ENCODE measurements at places on chromosomes 3 and 15. TPM values are rescaled to one million over a fixed set of nuclear protein-coding genes. Genes with fewer than 3 reads are reported as not detected.
A peak's percentile ranks its signal among the peaks of the same experiment; 100 is the strongest.

DNA sequence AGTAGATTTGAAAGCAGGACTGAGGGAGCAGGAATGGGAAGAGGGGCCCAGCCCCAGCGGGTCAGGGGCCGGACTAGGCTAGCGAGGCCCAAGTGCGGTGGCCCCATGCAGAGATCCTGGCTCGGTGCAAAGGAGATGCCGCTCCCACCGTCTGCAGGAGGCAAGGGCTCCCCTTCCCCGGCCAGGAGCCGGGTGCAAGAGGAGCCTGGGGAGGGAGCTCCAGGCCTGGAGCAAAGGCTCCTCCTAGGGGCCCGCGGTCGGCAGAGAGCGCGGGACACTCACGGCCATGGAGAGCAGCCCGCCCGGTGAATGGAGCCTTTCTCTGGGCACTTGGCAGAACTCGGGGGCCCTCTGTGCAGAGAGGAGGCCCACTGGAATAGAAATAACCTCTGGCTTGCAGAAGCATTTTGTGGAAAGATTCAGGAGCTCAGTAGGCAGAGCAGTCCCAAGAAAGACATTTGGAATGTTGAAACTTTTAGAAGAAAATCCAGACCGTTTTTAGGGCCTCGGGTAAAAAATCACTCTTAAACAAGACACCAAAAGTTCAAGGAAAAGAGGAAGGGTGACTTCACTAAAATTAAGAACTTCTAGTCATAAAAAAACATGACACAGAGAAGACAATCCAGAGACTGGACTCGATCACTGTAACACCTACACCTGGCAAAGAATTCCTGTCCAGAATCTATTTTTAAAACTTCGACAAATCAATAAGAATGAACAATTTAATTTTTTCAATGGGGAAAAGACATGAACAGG, 43.0 kb upstream of the USP3 start:
- DNase-seq = peak; percentile 21

DNA sequence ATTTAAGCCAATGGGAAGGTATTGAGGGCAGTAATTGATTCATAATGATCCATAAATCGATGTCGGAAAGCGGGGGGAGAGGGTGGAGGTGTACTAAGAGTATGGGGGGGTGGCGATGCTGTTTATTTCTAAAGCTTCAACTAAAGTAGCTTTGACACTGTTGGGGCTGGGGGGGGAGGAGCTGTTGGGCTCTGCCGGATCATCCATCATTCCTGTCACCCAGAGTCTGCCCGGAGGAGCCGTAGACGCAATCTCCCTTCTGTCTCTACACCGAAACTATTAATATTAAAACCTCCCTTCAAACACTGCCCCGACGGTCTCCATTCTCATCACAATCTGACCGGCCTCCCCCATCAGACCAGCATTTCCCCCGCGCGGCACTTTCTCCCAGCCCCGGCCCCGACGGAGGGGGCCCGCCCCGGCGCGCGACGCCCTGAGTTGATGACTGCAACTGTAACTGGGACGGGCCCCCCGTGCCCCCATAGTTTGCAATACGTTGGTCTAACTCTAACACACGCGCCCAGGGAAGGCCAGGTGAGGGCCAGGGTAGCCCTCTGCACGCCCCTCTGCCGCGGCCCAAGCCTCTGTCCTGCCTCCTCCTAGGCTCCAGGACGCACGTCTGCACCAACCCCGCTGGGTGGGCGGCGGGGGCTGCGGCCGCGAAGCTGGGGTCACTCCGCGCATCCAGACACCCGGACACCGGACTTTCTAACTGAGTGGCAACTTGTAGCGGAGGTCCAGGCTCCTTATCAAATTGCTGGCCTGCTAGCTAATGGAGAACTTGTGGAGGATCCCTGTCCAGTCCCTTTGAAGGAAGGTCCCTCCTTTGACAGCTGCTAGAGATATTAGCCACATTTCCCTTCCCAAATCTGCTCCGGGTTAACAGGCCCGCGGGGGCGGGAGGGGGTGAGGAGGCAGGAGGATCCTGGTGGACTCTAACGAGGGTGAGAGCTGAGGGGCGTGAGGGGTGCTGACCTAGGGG, 212.0 kb downstream of the MEIS2 start:
- no peak for DNase-seq

DNA sequence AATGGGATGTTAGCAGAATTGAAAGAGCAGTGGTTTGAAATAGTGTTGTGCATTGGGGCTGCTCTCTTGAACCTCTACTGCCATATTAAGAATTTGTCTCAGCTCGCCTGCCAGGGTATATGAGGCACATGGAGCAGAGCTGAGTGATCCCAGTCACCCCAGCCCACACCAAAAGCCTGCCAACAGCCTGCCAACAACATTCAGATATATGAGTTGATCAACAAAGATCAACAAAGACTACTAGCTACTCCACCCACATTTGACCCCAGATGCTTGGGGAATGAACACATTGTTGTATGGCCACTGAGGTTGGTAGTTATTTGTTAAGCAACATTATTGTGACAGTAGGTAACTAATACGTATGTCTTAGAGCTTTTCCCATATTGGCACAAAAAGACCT, 570.9 kb upstream of the IL12A start:
- no peak for DNase-seq

The KLF15 gene
- total RNA-seq = 8.7 TPM

Measured in G401 (cell line).